Frontal cortex (tissue), 4 donors: ENCODE measurements at places on chromosomes 3 and 15.
A peak's percentile ranks its signal among the peaks of the same experiment; 100 is the strongest.

DNA sequence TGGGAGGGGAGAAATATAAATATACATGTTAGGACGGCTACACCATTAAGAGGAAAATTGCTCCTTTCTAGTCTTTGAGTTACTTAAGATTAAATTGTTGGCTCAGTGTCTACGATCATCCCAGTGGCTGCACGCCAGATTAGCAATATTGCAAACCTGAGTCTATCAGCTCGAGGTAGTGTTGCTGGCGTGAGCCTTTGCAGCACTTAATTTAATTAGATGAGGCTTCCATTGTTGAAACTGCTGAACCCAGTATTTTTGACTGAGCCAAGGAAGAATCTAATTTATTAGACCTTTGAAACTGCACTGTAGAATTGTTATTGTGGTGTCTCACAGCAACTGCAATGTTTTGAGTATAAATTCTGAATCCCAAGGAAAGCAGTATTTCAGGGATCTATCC lies 782.4 kb upstream of the ROBO1 start:
- no peak for DNase-seq

GRCh38 chr3:145116769-145117168 lies 1044.2 kb downstream of the PLOD2 start:
- no peak for DNase-seq

DNA sequence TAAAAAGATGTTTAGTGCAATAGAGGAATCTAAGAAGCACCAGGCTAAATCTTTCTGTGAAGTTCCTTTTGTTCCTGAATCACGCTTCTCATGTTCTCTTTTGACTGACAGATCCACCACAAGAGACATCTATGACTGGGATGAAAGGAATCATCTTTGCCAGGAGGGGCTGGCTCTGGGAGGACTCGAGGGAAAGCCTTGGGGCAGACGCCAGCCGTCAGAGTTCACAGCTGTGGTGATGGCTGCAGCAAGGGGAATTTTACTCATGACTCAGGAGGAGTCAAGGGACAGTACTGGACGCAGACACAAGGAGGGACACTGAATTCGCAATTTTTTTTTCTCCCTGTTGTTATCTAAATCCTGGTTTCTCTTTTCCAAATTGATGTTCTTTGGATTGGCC lies 38.7 kb downstream of the C3orf38 start:
- DNase-seq: peak; percentile 7

DNA sequence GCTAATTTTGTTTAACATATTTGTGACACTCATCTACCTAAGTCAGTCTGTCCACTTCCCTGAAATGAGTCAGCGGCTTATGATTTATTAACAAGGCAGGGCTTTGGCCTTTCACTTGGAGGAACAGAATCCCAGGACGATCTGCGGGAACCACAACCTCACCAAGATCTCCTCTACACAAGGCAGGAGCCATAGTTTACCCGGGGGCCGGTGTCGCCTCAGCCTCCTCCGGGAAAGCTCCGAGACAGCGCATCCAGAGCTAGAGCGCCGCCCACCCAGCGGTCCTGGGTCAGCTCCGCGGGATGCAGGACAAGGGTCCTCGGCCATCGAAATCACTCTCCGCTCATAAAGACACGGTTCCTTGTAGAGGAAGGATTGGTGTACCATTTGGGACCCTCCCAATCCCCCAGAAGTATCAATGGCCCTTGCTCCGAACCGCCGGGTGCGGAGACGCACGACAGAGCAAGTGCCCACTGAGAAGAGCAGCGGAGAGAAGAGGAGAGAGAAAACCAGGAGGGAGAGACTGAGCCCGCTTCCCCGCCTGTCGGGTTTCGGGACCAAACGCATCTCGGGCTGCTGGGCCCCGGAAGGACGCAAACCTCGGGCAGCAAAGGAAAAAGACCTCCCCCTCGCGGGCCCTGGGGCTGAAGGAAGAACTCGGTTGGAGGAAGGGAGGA lies 13.1 kb upstream of the ALCAM start:
- no peak for DNase-seq

- DNase-seq: no peak
These were observed 50.3 kb downstream of the MRPS25 start for GRCh38 chr3:15014606-15015328.

DNA sequence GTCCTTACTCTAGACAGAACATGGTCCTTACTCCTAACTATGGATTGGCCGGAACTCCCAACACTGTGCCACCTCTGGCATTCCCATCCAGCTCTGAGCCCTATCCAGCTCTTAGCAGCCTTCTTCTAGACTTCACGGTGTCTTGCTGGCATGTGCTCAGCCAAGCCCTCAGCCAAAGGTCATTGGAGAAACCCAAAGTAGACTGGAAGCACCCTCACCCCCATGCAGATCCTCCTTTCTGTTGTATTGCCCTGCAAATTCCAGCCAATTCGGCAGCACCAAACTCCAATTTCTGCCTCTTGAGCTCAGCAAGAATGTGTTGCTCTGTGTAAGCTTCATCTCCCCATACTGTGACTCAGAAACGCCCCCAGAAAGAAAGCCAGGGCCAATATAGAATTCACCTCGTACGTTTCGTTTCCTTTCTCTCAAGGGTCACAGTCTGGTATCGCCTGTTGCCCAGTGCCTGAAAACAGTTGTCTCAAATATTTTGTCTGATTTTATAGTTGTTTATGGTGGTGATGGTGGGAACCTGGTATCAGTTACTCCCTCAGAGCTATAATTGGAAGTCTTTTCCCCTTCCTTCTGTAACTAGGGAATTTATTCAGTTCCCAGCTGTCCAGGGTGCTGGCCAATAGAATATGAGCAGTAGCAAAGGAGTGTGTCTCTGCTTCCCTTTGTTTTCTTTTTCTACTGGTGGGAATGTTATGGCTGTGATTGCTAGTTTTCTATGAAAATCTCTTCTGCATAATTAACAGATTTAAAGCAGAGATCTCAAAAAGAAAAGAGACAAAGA lies 28.4 kb upstream of the EPHB3 start:
- DNase-seq: no peak
